ENCODE measurements at places on chromosomes 12 and 14.

- DNase-seq, result no peak
Observed at GRCh38 chr14:31243860-31244259, 36.3 kb upstream of the HECTD1 start.

DNA sequence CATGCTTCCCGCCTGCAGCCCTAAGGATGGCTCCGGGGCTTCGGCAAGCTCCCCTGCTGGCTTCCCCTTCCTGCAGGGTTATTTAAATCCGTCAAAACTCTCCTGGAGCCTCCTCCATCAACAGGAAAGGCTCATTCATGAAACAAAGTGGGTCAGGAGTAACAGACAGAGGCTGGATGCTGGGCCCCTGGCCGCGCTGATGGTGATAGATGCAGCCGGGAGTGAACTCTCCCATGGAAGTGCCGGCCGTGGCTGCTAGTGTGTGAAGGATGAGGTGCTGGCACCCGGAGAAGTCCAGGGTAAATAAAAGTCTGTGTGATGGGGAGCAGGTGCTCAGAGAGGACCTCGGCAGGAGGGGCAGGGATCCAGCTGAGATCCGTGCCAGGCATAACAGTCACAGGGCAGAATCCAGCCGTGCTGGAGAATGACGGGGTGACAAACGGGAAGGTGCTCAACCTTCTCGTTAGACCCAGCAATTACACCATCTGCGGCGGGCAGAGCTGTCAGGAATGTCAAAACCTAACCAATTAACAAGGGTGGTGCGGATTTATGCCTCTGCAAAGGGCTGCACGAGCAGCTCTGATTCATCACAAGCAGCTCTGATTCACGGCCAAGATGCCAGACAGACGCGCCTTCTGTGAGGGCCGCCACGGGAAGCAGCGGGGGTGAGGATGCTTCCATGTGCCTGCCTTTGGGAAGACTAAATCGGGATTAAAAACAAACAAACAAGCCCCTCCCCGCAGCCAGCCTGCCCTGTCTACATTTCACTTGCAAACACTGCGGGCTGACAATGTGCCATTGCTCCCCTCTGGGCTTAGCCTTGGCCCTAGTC lies 55.6 kb downstream of the SYNE3 start:
- DNase-seq, result no peak

DNA sequence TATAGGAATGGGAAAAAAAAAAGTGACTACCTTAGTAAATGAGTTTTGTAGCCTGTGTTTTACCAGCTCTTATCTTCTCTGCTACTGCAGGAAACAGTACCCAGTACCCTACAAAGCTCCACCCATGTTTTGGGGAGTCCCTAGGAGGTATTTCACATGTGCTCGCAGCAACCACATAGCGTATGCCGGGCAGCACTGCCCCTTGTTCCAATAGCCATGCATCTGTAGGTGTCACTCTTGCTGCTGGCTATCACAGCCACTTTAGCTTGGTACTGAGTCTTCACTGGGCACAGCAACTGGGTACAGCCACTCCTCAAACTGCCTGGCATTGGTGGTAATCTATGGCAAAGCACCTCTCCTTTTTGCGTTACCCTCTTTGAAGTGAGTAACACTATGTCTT lies 2.0 kb upstream of the MDM1 start:
- no peak for DNase-seq

GRCh38 chr12:80262346-80262745 lies 163.0 kb downstream of the OTOGL start:
- DNase-seq, result no peak

GRCh38 chr12:78793982-78794381 lies 70.6 kb upstream of the SYT1 start:
- no peak for DNase-seq

DNA sequence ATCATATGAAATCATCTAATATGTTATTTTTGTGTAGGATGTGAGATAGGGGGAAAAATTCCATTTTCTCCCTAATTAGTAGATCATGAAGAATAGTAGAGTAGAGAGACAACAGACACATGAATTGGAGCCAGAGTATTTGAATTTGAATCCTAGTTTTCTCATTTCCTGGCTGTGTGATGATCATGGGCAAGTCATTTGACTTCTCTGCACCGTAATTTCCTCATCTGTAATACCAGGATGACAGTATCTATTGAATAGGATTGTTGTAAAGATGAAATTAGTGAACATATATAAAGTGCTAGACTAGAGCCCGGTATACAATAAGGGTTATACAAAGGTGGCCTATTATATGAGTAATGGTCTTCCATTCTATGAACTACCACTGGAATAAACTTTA lies 32.2 kb upstream of the PLXNC1 start:
- no peak for DNase-seq

GRCh38 chr14:100861188-100861936 lies 35.4 kb downstream of the MEG3 start:
- DNase-seq, result no peak

GRCh38 chr14:55851301-55851700 lies 266.9 kb upstream of the PELI2 start:
- DNase-seq, result no peak

DNA sequence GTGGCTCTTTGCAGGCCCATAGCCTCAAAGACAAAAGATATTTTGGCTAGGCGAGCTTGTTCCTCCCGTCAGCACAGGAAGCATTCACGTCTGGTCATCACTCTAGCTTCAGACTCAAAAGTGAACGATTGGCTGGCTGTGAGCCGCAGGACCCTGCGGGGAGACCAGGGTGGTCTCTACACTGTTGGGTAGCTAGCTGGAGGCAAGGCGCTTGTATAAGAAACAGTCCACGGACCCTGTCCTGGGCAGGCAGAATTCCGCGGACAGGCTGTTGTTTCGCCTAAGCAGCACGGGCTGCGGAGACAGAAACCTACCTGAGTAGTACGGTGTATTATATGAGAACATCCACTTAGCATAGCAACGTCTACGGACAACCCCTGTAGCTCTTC lies 29.6 kb downstream of the WBP11 start:
- no peak for DNase-seq

DNA sequence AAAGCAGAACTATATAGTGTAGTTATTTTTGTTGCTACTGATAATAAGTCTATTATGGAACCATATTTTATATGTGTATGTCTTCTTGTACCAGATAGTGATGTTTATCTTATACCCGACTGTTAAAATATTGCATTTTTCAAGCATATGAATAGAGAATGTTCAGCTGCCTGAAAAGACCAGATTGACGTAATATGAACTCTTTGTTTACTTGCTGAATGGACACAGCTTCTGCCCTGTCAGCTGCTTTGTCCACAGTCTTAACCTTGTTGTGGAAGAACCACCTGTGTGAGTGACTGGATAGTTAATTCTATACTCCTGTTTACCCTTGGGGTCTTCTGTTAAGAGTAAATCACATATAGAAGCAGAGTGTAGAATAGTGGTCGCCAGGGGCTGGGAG lies 109.3 kb downstream of the LGR5 start:
- DNase-seq, result no peak

- DNase-seq, result no peak
Observed at GRCh38 chr14:106419376-106419965, 893.1 kb downstream of the TMEM121 start.

DNA sequence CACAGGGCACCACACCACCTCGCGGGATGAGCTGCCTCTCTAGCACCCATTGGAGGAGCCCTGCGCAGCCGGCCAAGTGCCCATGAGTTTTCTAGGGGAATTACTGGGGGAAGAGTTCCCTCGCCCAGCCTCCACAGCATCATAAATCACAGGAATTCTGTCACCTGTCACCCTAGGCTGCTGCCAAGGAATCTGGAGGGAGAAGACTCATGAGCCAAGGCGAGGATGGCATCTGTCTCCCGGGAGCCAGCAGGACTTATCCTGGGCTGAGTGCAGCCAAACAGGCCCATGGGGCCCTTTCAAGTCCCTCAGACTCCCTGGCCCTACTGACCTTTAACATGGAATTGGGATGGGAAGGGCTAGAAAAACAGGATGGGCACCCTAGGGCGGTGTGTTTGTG lies 7.8 kb upstream of the OTUB2 start:
- DNase-seq, result no peak

All from activated naive CD8-positive, alpha-beta T cell treated with anti-CD3 and anti-CD28 coated beads, Interleukin-2, amount 50 U/mL, for 16 hours (primary cell).